ENCODE measurements at places on chromosomes 1 and 21.

DNA sequence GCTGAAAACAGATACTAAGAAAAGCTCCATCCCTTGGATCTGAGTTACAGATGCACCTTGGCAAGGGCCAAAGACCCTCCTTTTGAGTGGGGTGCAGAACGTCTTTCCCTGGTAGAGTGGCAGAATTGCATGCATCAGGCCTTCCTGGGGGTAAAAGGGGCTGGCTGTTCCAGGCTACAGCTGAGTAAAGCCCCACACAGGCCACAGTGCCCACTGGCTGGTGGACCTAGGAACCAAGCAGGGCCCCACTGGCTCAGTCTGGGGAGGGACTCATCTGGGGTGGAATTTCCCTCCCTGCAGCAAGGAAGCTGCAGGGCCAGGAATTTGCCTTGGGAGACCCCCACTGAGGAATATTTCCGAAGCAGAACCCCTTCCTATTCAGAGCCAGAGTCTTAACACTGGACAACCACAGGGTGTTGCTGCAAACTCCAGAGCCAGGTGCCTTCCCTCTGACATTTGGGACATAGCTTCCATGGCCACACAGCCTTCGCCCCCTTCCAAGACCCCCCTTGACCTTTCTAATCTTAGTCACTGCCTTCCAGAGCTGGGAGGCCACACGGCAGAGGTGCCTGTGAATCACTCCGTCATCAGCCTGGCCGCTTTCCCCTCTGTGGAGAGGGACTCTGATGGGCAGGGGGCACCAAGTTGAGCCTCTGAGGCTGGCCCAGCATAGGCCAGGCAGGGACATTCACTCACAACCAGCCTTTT is 52.5 kb downstream of the LACTBL1 start:
- no peak for DNase-seq

GRCh38 chr1:228555074-228555994 is 68.2 kb downstream of the RNF187 start:
- DNase-seq, result peak; percentile 11

DNA sequence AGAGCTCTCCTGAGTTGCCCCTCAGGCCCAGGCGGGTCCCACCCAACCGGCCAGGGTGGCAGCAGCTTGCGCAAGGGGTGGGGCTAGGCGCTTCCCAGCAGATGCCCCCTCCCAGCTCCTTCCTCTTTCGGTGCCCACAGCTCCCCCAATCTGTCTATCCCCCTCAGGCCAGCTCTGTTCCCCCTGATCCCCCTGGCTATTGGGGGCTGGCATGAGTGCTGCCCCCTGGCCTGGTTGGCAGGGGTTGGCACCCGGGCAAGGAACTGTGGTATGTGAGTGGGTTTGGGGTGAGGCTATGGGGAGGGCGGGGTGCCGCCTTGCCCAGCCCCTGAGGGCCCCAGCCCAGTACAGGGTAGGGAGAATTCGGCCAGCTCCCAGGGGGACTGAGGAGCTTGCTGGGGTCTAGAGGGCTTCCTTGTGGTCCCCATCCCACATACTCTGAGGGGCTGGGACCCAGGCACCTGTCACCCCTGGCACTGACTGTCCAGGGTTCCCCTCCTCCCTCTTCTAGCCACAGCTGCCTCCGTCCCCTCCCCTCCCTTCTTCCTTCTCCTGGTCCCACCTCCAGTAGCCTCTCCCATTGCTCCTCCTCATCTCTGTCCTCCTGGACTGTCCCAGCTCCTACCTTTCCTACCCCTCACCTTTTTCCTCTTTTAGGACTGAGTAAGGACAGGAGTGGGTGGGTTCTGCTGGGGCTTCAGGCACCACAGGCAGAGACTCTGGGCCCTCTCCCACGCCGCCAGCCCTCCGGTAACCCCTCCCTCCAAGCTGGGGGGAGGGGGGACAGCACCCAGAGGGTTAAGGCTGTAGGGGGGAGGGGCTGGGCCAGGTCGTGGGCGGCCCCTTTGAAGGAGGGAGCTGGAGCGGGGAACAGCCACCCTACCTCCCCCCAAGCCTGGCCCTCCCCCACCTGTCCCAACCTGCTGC is 5.7 kb downstream of the ZBTB7B start:
- peak; percentile 38 for DNase-seq

- DNase-seq, result no peak
These were observed 77.7 kb downstream of the ODF2L start for GRCh38 chr1:86318436-86318835.

GRCh38 chr21:17598437-17598836 is 14.3 kb downstream of the BTG3 start:
- no peak for DNase-seq

DNA sequence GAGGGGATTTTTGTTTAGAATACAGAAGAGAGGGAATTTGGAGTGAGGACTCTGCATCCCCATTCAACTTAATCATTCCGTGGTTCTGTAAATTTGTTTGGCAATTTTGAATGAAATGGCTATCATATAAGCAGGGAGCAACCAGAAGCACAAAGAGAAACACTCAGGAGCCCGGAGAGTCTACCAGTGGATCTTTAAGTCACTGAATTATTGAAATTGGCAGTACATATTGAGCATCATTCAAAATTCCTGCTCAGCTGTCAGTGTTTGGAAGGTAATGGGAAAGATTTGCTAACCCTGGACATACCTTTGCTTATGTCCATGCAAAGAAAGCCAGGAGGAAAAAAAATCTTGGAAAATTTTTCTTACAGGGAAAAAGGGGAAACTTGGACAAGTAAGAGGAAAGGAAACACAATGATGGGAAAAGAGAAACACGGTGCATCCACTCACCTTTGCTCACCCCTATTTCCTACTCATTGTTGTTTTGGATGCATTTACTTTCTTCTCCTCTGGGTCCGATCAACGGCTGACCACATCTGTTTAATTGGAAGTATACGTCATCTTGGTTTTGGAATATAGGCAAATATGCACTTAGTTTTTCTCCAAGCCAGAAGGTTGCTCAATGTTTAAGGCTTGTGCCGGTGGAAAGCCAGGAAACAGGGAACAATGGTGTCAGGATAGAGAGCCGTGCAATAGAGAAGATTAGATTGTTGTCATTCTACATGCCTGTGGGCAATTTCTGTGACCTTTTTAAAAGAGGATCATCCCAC is 243.0 kb upstream of the LYPLAL1 start:
- DNase-seq, result no peak

GRCh38 chr1:53704804-53705445 is 34.0 kb downstream of the GLIS1 start:
- peak; percentile 31 for DNase-seq

DNA sequence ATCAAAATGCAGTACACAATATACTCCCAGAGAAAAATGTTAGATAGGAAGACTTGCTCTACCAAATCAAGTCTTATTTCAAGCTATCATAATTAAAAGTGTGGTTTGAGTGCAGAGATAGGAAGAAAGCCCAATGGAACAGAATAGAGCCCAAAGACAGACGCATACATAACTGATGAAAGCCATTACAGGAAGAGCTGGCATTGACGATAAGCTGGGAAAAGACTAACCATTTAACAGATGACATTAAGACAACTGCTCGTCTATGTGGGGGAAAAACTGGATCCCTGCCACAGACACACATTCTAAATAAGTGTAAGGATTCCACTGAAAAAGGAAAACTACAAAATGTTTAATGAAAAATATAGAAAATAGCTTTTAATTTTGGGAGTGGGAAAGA is 85.5 kb downstream of the NGF start:
- DNase-seq, result no peak

DNA sequence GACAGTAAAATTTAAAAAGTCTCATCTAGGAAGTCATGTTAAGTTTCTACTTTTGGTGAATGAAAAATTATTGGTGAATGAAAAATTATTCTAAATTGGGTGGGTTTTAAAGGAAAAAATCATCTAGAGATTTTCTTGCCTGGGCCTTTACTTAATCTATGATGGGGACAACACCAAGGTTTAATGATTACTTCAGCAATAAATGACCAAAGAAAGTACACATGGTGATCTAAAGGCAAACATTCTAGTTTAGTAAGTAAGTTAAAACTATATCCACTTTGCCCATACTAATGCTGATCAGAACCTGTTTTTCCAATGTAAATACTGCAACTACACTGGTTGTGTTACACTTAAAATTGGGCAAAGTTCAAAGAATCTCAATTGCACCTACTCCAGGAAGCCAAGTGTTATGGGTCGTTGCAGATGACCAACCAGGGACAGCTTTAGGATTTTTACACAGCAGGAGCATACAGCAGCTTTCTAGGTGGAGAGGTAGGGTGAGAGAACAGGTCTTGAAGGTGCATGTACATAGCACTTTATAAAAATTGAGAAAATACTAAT is 14.6 kb upstream of the RPL5 start:
- no peak for DNase-seq

- DNase-seq, result no peak
These were observed 44.5 kb downstream of the MAGI3 start for GRCh38 chr1:113434874-113435175.

- DNase-seq, result no peak
These were observed 65.4 kb downstream of the CEP350 start for GRCh38 chr1:180020017-180020416.

DNA sequence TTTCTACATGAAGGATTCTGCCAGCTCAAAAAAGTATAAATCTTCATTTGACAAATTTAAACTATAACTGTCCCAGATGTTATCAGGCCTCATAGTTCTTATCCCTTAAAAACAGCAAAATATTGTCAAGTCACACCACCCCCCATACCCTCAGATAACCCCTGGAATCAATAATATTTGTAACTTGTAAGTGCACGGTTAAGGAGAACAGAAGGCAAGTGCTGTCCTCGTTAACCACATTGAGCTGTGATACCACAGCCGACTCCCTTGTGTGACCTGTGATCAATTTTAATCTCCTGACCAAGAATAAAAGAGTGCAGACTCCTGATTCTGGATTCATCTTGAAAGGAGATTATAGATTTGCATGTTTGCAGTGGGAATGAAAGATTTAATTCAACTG is 310.7 kb downstream of the DPYD start:
- no peak for DNase-seq

- no peak for DNase-seq
These were observed 690 bp downstream of the EPS8L3 start for GRCh38 chr1:109762821-109763645.

GRCh38 chr1:31505911-31506497 is 70.3 kb upstream of the TINAGL1 start:
- DNase-seq, result no peak

DNA sequence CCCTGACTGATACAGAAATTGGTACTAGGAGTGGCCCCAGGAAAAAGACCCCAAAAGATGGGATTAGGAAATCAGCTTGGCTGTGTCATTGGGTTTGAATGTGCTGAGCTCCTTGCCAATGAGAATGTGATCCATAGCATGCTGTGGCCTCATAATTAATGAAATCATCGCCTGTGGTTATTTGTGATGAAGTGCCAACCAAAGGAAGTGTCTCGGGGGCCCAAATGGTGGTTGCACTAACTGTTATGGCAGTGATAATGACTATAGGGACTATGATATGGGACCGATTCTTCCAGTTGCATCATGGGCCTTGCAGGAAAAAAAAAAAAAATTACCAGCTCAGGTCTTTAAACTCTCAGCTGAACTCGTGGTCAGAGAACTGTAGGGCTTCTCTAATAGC is 15.4 kb upstream of the ZDHHC18 start:
- no peak for DNase-seq

- DNase-seq, result peak; percentile 85
These were observed 103.9 kb upstream of the DUSP10 start for GRCh38 chr1:221845650-221846371.

- DNase-seq, result no peak
These were observed 35.3 kb downstream of the SLC19A1 start for GRCh38 chr21:45506836-45507522.

DNA sequence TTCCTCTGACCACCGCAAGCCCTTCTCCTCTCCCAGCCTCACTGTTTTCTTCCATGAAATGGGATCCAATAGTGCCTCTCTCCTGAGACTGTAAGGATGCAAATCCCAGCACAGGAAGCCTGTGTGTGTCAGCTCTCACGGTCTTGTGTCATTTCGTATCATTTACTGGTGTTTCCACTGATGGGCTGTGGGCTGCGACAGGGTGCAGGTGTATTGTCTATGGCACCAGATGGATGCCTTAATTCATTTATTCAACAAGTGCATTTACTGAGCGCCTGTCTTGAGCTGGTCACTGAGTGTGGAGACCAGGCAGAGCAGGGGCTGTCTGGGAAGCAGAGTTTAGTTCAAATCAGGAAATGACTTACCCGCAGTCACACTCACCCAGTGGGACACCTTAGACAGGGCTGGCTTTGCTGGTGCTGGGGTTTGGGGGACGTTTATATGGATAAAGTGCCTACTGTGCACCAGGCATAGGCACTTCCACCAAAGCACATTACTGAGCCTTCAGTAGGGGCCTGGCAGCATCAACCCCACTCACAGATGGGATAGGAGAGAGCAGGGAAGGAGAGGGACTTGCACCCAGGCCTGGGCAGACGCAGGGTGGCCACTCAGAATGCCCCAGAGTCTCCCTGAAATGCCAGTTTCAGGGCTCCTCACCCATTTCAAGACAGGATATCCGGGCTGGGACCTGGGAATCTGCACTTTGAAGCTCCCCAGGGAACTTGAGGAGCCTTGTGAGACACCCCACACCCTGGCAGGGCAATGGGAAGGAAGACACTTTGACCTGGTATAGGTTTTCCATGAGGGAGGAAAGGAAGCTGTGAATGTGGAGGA is 398.9 kb downstream of the MATN1 start:
- no peak for DNase-seq

- DNase-seq, result peak; percentile 82
These were observed 25.0 kb downstream of the AGPAT3 start for GRCh38 chr21:43890042-43890441.
